ENCODE measurements at places on chromosomes 7 and 10. TPM values are rescaled to one million over a fixed set of nuclear protein-coding genes. Genes with fewer than 3 reads are reported as not detected.

AKR1C2 gene
- polyA plus RNA-seq, result 7.9 TPM

DLD gene
- polyA plus RNA-seq, result 110 TPM

NODAL gene
- polyA plus RNA-seq, result not detected

LIPJ gene
- polyA plus RNA-seq, result 0.43 TPM

VPS50 gene
- polyA plus RNA-seq, result 37.8 TPM

EPHA1 gene
- polyA plus RNA-seq, result 16.3 TPM

PNLIPRP3 gene
- not detected for polyA plus RNA-seq

YAE1 gene
- polyA plus RNA-seq, result 40.9 TPM

NRG3 gene
- 3.9 TPM for polyA plus RNA-seq

IFRD1 gene
- 38.3 TPM for polyA plus RNA-seq

USP6NL gene
- polyA plus RNA-seq, result 30.5 TPM

TYW1 gene
- 24.4 TPM for polyA plus RNA-seq

SOSTDC1 gene
- polyA plus RNA-seq, result 51.4 TPM

SPAM1 gene
- not detected for polyA plus RNA-seq

DNAJC1 gene
- polyA plus RNA-seq, result 23.6 TPM

PNLIP gene
- not detected for polyA plus RNA-seq

MMD2 gene
- polyA plus RNA-seq, result 0.09 TPM

MARVELD1 gene
- polyA plus RNA-seq, result 51.6 TPM

CPED1 gene
- polyA plus RNA-seq, result 50.9 TPM
